ENCODE measurements at places on chromosomes 1 and 21. TPM values are rescaled to one million over a fixed set of nuclear protein-coding genes. Genes with fewer than 3 reads are reported as not detected.

DNA sequence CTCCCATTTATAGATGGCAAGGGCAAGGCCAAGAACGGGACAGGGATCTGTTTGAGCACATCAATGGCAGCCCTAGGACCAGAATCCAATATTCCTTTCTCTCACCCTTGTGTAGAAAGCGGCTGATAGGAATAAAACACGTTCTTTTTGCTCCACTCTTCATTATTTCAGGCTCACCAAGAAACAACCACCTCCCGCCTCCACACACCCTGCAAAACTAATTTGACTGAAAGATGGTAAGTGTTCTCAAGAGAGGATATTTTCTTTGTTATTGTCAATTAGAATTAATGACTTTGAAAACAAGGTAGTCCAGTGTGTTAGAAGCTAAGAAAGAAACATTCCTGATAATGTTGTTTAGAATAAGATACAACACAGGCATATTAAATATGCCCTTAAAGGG, 11.9 kb upstream of the KNCN start:
- no peak for DNase-seq

DNA sequence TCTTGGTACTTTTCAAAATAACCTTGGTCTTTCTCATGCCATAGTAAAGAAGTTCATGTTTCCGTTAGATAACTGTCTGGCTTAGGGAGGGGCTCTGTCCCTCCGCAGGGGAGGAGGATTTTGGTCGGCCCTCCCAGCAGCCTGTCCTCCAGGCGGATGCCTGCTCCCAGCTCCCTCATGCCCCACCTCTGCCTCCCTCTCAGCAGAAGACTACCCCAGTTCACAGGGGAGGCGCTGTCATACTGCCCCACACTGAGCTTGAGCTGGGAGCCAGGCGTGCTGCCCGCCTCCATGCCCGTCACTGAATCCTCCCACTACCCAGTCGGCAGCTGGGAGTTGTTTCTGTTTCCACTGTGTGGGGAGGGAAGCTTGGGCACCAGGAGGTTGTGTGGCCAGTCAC, 127.3 kb downstream of the CAMTA1 start:
- no peak for DNase-seq

DNA sequence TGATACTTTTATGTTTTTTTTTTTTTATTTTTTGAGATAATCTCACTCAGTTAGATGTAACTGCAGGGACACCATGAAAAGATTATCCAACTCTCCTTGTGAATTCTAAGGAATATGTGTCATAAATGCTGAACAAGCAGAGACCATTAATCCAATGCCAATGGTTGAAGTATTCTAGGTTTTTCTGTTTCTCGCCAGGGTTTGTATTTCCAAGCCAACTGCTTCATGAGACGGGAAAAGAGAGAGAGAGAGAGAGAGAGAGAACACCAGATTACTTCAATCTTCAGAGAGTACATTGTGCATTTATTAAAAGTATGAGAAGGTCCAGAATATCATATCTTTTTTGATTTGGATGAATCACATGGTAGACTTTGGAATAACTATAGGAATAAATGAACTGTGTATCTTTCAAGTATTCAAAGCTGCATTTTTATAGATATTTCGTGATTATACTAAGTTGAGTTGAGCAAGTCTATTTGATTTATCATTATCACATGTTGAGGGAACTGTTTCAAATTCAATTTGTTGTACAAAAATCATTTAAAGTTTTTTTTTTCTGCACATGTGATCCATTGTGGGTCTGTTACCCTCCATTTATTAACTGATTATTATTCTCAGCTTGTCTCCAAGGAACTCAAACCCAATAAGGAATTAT, 108.4 kb downstream of the PLA2G4A start:
- no peak for DNase-seq

The DNASE2B gene
- total RNA-seq: not detected

The SLC30A10 gene
- total RNA-seq: not detected

The SYT11 gene
- 40.8 TPM for total RNA-seq

Data from Karpas-422 (cell line).